Endothelial cell (in vitro differentiated cells): ENCODE measurements at places on chromosomes 2 and 18. TPM values are rescaled to one million over a fixed set of nuclear protein-coding genes. Genes with fewer than 3 reads are reported as not detected.

DNA sequence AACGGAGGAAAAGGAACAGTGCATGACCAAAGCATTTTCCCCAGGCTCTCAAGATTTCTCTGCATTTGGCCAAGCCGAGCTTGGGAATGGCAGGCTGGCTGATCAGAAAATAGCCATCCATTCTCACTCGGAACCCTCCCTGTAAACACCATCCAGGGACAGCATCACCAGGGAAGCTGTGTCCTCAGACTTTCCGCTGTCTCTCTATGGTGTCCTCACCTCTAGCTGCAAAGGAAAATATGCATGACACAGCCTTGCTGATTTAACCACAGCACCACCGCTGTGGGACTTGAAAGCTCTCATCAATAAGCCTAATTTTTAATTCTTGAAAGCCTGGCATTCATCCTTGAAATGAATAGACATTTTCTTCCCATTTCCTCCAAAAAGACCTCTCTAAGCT, 311.7 kb downstream of the EIPR1 start:
- peaks cover 3% of the 10 kb centered on the region for H3K27me3 ChIP-seq
- no peak overlapping the region for H3K27ac ChIP-seq
- DNase-seq, result no peak
- H3K4me1 ChIP-seq, result no peaks in the 10 kb centered on the region
- H3K36me3 ChIP-seq, result no peaks in the 10 kb centered on the region

DNA sequence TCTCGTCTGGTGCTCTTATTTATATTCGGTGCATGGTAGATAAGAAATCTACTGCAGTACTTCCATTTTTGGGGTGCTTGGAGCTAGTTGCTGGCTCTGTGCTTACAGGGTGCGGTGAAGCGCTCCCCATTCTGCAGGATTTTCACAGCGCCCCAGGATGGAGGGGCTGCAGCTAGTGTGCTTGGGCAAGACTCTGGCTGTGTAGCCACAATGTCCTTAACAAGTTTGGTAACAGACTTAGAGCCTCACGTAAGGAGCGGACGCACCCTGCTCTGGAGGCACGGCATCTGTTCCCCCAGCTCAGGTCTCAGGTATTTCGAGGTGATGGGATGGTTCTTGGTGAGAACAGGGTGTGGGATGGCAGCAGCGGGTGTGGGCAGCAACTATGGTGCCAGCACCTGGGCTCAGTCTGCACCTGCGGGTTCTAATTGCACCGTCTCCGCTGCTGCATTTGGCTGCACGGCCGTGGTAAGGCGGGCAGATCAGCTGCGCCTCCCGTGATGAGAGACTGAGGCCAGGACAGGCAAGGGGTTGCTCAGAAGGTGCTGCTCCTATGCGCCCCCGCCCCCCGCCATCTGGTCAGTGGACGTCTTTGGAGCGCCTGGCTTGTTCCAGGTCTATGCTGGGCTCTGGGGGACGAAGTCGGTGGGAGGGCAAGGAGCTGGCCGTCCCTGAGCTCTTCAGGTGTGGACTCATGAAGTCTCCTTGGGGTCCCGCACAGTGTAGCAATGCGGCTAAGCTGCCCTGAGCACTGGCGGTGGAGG, 20.1 kb upstream of the ALLC start:
- H3K36me3 ChIP-seq, result no peaks in the 10 kb centered on the region
- H3K27me3 ChIP-seq, result peaks cover 11% of the 10 kb centered on the region
- no peak for DNase-seq
- H3K4me1 ChIP-seq, result no peaks in the 10 kb centered on the region
- no peak overlapping the region for H3K4me3 ChIP-seq

The DOK6 gene
- total RNA-seq, result 2.2 TPM

The NT5C1B gene
- not detected for total RNA-seq

DNA sequence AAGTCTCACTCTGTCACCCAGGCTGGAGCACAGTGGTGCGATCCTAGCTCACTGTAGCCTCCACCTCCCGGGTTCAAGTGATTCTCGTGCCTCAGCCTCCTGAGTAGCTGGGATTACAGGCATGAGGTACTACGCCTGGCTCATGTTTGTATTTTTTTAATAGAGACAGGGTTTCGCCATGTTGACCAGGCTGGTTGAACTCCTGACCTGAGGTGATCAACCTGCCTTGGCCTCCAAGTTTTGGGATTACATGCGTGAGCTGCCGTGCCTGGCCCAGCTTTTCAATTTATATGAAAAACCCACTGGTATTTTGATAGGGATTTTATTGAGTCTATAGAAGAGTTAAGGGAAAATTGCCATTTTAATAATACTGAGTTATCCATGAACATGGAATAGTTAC, 63.3 kb downstream of the XRCC5 start:
- H3K4me1 ChIP-seq, result no peaks in the 10 kb centered on the region
- no peak for DNase-seq
- peaks cover 30% of the 10 kb centered on the region for H3K36me3 ChIP-seq
- no peak overlapping the region for H3K4me3 ChIP-seq
- no peak overlapping the region for H3K27ac ChIP-seq

GRCh38 chr2:27708666-27709065, 45.0 kb downstream of the SLC4A1AP start:
- no peaks in the 10 kb centered on the region for H3K36me3 ChIP-seq
- H3K4me1 ChIP-seq, result peaks cover 8% of the 10 kb centered on the region
- no peak overlapping the region for H3K4me3 ChIP-seq
- no peak for DNase-seq
- no peaks in the 10 kb centered on the region for H3K27me3 ChIP-seq

DNA sequence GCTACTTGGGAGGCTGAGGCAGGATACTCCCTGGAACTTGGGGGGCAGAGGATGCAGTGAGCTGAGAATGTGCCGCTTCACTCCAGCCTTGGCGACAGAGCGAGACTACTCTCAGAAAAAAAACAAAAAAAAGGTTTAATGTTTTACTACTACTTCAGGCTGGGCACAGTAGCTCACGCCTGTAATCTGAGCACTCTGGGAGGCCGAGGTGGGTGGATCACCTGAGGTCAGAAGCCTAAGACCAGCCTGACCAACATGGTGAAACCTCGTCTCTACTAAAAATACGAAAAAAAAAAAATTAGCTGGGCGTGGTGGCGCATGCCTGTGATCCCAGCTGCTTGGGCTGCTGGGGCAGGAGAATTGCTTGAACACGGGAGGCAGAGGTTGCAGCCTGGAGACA, 75.7 kb upstream of the ATIC start:
- DNase-seq, result no peak
- no peaks in the 10 kb centered on the region for H3K4me1 ChIP-seq
- H3K27me3 ChIP-seq, result no peaks in the 10 kb centered on the region
- no peaks in the 10 kb centered on the region for H3K36me3 ChIP-seq

GRCh38 chr2:36277881-36278523, 77.6 kb upstream of the CRIM1 start:
- DNase-seq, result no peak
- H3K36me3 ChIP-seq, result peaks cover 14% of the 10 kb centered on the region
- no peaks in the 10 kb centered on the region for H3K27me3 ChIP-seq
- H3K4me1 ChIP-seq, result no peaks in the 10 kb centered on the region
- no peak overlapping the region for H3K27ac ChIP-seq

GRCh38 chr2:229870903-229871656, 50.7 kb downstream of the TRIP12 start:
- peaks cover 10% of the 10 kb centered on the region for H3K36me3 ChIP-seq
- no peak overlapping the region for H3K27ac ChIP-seq
- no peak overlapping the region for H3K4me3 ChIP-seq
- peaks cover 9% of the 10 kb centered on the region for H3K4me1 ChIP-seq

GRCh38 chr2:144924827-144925226, 404.9 kb upstream of the ZEB2 start:
- H3K36me3 ChIP-seq, result no peaks in the 10 kb centered on the region
- no peak overlapping the region for H3K27ac ChIP-seq
- no peaks in the 10 kb centered on the region for H3K4me1 ChIP-seq
- no peak for DNase-seq

The NCKAP1 gene
- total RNA-seq, result 171 TPM

DNA sequence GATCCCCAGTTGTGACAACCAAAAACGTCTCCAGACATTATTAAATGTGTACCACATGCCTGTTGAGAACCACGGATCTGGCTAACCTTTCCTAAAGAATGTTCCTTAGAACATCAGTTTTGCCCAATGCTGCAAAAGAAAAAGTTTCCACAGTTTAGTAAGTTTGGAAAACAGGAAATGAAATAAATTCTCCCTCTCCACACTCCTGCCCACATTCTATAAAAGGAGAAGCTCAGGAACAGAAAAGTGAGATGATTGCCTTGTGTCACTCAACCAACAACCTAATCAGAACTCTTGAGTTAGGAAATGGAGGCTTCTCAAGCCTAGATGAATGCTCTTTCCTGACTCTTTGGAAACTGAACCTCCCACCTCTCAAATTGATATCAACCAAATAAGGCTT, 56.1 kb upstream of the NFE2L2 start:
- H3K4me3 ChIP-seq, result no peak overlapping the region
- no peak for DNase-seq
- H3K27ac ChIP-seq, result no peak overlapping the region
- H3K36me3 ChIP-seq, result no peaks in the 10 kb centered on the region

The CYP27C1 gene
- total RNA-seq, result 6.4 TPM

- no peaks in the 10 kb centered on the region for H3K36me3 ChIP-seq
- H3K4me1 ChIP-seq, result peaks cover 44% of the 10 kb centered on the region
- no peak for DNase-seq
- H3K27ac ChIP-seq, result no peak overlapping the region
- H3K27me3 ChIP-seq, result peaks cover 8% of the 10 kb centered on the region
- H3K4me3 ChIP-seq, result no peak overlapping the region
Observed at GRCh38 chr2:16328521-16329190, 337.0 kb downstream of the CYRIA start.

The MAL gene
- not detected for total RNA-seq

- no peaks in the 10 kb centered on the region for H3K27me3 ChIP-seq
- no peak for DNase-seq
- peaks cover 5% of the 10 kb centered on the region for H3K36me3 ChIP-seq
- peaks cover 3% of the 10 kb centered on the region for H3K4me1 ChIP-seq
- no peak overlapping the region for H3K27ac ChIP-seq
Observed at GRCh38 chr2:15273452-15273851, 287.7 kb downstream of the NBAS start.

The ARL6IP6 gene
- 22.7 TPM for total RNA-seq

The CCBE1 gene
- 1.2 TPM for total RNA-seq

- peak overlapping the region; percentile 42 for H3K27ac ChIP-seq
- DNase-seq, result no peak
- peaks cover 8% of the 10 kb centered on the region for H3K36me3 ChIP-seq
- H3K4me3 ChIP-seq, result no peak overlapping the region
Observed at GRCh38 chr2:232319803-232320442, 58.6 kb upstream of the ALPP start.

GRCh38 chr2:112625474-112626114, 20.1 kb upstream of the SLC20A1 start:
- H3K27ac ChIP-seq, result no peak overlapping the region
- H3K27me3 ChIP-seq, result peaks cover 5% of the 10 kb centered on the region
- H3K4me3 ChIP-seq, result no peak overlapping the region
- DNase-seq, result no peak
- H3K36me3 ChIP-seq, result no peaks in the 10 kb centered on the region

DNA sequence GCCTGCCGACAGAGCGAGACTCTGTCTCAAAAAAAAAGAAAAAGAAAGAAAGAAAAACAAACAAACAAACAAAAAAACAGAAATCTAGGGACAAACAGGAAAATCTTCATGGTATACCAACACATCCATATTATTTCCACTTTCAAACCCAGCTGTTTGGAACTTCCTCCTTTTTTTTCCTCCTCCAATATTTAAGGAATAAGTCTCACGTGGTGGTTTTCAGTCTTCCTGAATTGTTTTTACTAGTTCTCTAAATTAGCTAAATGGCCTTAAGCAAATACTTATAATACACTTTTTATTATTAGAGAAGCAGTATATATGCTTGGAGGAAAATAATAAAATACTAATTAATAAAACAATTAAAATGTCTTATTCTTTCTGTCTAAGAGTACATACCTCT, 48.7 kb upstream of the GLS start:
- H3K27ac ChIP-seq, result no peak overlapping the region
- no peak overlapping the region for H3K4me3 ChIP-seq
- H3K27me3 ChIP-seq, result no peaks in the 10 kb centered on the region
- no peak for DNase-seq

DNA sequence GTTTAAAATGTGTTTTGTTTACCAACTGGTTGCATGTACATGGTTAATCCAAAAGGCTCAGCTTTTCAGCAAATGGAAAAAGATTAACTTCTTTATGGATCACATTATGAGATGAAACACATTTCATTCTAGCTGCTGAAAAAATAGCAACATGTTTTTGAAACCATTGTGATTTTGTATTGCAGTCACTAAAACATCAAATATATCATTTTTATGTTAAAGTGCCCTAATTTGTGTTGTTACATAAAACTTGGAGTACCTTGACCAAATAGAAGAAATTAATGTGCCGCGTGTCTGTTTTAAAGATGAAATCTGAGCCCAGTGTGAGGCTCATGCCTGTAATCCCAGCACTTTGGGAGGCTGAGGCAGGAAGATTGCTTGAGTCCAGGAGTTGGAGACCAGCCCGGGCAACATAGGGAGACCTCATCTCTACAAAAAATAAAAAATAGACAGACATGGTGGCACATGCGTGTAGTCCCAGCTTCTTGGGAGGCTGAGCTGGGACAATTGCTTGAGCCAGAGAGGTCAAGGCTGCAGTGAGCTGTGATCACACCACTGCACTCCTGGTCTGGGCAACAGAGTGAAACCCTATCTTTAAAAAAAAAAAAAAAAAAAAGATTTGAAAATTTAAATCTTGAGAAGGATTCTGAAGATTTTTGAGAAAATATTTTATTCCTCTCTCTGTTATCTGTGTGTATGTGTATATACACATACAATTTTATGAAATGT, 96.6 kb downstream of the FMNL2 start:
- no peaks in the 10 kb centered on the region for H3K36me3 ChIP-seq
- no peak overlapping the region for H3K4me3 ChIP-seq
- peaks cover 38% of the 10 kb centered on the region for H3K4me1 ChIP-seq
- DNase-seq, result no peak
- peak overlapping the region; percentile 86 for H3K27ac ChIP-seq

The NCKAP5 gene
- total RNA-seq, result 7.4 TPM

GRCh38 chr2:200814276-200814815, 2.6 kb downstream of the BZW1 start:
- peaks cover 37% of the 10 kb centered on the region for H3K4me1 ChIP-seq
- no peak for DNase-seq
- H3K27me3 ChIP-seq, result peaks cover 23% of the 10 kb centered on the region
- H3K4me3 ChIP-seq, result peak overlapping the region; percentile 73
- peaks cover 62% of the 10 kb centered on the region for H3K36me3 ChIP-seq

GRCh38 chr2:67346718-67347407, 50.3 kb upstream of the ETAA1 start:
- H3K4me3 ChIP-seq, result no peak overlapping the region
- no peaks in the 10 kb centered on the region for H3K4me1 ChIP-seq
- H3K27me3 ChIP-seq, result no peaks in the 10 kb centered on the region
- no peak overlapping the region for H3K27ac ChIP-seq
- DNase-seq, result no peak

- no peak overlapping the region for H3K27ac ChIP-seq
- H3K4me1 ChIP-seq, result peaks cover 4% of the 10 kb centered on the region
- H3K4me3 ChIP-seq, result no peak overlapping the region
- no peaks in the 10 kb centered on the region for H3K36me3 ChIP-seq
Observed at GRCh38 chr2:102061286-102061699, 69.5 kb downstream of the IL1R2 start.

DNA sequence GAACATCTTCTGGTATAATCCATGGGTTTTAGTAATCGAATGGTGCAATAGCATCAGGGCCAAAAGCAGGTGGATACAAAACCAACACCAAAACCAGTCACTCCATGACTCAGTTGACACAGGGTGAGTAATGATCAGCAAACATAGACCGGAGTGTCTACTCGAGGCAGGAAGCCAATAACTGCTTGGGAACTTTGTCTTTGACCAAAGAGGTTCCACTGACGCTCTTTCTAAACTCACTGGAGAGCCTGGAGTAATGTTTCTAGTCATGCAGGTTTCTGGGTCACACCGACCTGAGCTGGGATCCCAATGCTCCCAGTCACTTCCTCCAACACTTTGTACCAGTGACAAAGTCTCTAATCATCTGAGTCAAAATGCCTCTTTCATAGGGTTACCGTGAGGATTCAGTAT, 30.9 kb downstream of the MREG start:
- no peaks in the 10 kb centered on the region for H3K27me3 ChIP-seq
- no peak overlapping the region for H3K4me3 ChIP-seq
